GM23248 (cell line): ENCODE measurements at places on chromosomes 11 and 22.

DNA sequence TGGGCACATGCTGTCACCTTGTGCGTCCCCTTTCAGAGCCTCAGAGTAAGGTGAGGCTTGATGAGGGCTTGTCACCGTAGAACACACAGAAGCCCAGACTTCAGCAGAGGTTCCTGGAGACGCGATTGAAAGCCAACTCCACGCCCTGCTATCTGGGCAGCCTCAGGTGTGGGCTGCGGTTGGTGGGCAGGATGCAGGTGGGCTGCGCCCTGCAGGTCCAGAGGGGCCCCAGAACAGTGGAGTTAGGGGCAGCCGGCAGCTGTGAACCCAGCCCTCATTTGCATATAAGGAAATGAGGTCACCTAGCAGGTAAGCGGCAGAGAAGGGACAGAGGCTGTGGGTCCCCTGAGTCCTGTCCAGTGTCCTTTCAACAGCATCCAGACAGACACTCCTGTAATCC is 15.4 kb downstream of the PHLDA2 start:
- DNase-seq: no peak

GRCh38 chr11:121494355-121495099 is 41.8 kb upstream of the SORL1-AS1 start:
- no peak for DNase-seq

- no peak for DNase-seq
Measured at GRCh38 chr11:112465433-112466024, 204.9 kb upstream of the PLET1 start.

- DNase-seq: no peak
Measured at GRCh38 chr11:90171359-90171758, 36.9 kb downstream of the NAALAD2 start.

DNA sequence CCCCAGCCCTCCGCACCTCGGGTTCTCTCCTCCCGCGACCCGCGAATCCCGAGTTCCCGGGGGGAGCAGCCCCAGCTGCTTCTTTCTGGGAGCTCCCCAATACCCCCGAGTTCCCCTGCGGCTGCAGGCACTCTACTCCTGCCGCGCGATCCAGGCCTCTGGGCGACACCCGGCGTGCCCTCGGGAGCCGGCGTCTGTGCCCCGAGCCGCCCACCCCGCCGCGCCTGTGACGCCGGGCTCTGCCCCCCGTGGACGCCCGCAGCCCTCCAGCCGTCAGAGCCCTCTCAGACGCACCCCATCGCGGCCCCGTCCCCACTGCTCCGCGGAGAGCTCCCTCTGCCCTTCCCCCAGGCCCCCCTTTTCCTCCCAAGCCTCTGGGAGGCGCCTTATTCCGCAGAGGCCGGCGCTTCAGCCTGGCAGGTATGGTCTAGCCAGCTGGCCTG is 422 bp downstream of the GLB1L2 start:
- DNase-seq: no peak

- peak; percentile 28 for DNase-seq
Measured at GRCh38 chr11:114821621-114822412, 143.5 kb downstream of the NXPE2 start.

- DNase-seq: no peak
Measured at GRCh38 chr22:29171721-29172120, 34.0 kb upstream of the EMID1 start.

- DNase-seq: peak; percentile 76
Measured at GRCh38 chr11:69157156-69157821, 1.6 kb downstream of the SMIM38 start.

- no peak for DNase-seq
Measured at GRCh38 chr22:24459911-24460310, 32.5 kb downstream of the ADORA2A start.

DNA sequence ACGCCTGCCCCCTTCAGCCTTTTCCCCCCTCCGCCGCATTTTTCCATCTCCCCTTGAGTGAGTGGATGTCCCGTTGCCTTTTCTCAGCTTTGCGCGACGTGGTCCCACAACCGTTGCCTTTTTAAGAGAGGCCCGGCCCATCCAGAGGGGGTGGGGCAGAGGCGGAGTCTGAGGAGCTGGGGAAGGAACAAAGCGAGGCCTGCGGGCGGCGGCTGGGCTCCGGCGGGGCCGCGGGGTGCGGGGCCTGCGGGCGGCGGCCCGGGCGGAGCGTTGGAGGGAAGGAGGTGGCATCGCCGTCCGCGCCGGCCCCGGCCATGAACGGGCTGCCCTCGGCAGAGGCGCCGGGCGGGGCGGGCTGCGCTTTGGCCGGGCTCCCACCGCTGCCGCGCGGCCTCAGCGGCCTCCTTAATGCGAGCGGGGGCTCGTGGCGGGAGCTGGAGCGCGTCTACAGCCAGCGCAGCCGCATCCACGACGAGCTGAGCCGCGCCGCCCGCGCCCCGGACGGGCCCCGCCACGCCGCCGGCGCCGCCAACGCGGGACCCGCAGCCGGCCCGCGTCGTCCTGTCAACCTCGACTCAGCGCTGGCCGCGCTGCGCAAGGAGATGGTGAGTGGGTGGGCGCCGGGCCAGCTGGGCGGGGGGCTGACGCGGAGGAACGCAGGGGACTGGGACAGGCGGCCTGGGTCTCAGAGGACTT is at the start of gene FAM89B:
Gene FAM89B, plus strand, starts transcription at position 183 of the 696 bp plus-strand sequence. Its CDS starts 132 bp downstream, at position 315.
- DNase-seq: peak; percentile 90

DNA sequence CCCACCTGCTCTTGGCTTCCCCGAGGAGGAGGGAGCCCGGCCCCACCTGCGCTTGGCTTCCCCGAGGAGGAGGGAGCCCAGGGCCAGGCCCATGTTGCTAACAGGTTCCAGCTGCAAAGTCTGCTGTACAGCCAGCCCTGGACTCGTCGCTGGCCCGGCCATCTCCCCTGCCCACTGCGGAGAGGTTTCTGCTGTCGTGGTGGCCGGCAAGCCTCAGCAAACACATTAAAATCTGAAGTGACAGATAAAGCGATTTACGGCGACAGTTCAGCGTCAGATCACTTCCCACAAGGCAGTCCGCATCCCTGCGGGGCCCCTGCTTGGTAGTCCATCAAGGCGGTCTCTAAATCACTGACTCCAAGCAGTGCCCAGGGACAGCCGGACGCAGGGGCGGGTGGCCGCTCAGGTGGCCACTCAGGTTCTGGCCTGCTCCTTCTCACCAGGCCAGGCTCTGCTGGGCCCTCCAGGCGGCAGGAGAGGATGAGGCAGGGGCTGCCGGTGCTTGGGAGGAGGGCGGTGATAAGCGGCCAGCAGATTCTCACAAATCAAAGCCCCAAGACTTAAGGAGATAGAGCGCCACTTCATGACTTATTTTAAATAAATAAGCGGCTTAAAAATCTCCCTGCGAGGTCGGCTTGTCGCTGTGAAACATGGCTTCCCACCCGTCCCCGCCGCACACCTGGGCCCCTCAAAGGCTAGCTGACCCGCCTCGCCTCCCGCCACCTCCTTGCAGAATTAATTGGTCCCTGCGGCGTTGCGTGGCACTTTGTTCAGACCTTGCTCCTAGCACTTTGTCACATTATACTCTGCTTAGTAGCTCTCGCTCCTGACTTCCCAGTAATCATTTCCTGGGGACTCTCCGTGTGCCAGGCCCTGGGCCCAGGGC is 21.1 kb downstream of the MACROD1 start:
- DNase-seq: no peak

DNA sequence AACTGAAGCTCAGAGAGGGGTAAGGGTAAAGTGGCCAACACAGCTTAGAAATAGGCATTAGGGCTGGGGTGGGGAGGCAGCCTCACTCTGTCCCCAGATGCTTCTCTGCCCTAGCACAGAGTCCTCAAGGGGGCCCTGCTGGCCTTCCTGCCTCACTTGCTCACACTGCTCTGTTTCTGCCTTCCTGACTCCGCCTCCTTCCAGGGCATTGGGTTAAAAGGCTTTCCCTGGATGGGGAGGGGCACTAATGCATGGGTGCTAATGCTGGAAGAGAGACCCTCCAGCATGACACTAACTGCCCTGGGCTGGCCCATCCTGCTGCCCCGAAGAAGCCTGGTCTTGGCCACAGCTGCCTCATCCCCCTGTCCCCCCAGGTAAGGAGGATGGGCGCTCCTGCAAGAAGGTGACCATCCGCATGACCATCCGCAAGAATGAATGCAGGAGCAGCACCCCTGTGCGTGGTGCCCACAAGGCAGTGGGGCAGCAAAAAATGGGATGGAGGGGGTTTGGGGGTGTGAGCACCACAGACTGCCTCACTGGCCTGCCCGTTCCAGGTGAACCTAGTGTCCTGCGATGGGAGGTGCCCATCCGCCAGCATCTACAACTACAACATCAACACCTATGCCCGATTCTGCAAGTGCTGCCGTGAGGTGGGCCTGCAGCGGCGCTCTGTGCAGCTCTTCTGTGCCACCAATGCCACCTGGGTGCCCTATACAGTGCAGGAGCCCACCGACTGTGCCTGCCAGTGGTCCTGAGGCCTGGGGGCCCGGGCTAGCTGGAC is 74.0 kb upstream of the MYOD1 start:
- no peak for DNase-seq

GRCh38 chr11:122863704-122864326 is 18.7 kb upstream of the JHY start:
- peak; percentile 75 for DNase-seq

DNA sequence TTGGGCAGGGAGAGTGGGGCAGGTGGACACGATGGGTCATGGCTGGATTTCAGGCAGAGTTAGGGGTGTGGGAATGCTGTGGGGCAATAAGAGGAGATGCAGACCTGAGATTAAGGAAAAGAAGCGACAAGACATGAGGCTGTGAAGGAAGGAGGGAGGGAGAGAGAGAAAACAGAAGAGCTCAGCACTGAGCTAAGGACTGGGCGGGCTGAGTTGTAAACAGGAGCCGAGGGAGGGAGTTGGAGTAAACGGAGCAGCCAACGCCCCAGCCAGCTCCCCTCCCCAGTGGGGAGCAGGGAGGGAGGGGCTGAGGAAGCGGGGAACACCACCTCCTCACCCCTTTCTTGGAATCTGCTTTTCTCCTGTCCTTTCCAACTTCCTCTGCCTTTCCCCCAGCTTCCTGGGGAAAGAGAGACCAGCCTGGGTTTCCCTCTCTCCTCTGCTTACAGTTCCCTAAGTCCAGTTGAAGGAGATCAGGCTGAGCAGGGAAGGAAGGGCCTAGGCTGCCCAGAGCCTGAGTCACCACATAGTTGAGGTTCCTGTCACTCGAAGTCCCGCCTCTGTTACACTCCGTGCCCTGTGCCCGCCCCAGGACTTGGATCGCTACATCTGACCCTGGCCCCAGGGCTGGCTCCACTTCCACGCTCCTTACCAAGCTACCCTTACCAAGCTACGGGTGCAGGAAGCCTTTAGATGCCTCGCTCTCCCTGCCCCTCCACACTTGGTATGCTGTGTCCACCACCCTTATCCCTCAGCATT is 6.7 kb upstream of the AHNAK start:
- DNase-seq: peak; percentile 98

DNA sequence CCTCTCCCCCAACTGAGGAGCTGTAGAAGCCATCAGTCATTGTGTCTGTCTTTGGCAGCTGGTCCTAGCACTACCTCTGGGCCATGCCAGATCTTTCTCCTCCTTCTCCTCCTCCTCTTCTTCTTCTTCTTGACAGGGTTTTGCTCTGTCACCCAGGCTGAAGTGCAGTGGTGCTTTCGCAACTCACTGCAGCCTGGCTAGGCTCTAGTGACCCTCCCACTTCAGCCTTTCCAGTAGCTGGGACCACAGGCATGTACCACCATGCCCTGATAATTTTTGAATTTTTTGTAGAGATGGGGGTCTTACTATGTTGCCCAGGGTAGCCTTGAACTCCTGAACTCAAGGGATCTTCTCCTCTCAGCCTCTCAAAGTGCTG is 50.1 kb upstream of the SHANK2 start:
- DNase-seq: no peak

- DNase-seq: peak; percentile 89
Measured at GRCh38 chr22:35627267-35628041, 10.3 kb upstream of the MB start.

DNA sequence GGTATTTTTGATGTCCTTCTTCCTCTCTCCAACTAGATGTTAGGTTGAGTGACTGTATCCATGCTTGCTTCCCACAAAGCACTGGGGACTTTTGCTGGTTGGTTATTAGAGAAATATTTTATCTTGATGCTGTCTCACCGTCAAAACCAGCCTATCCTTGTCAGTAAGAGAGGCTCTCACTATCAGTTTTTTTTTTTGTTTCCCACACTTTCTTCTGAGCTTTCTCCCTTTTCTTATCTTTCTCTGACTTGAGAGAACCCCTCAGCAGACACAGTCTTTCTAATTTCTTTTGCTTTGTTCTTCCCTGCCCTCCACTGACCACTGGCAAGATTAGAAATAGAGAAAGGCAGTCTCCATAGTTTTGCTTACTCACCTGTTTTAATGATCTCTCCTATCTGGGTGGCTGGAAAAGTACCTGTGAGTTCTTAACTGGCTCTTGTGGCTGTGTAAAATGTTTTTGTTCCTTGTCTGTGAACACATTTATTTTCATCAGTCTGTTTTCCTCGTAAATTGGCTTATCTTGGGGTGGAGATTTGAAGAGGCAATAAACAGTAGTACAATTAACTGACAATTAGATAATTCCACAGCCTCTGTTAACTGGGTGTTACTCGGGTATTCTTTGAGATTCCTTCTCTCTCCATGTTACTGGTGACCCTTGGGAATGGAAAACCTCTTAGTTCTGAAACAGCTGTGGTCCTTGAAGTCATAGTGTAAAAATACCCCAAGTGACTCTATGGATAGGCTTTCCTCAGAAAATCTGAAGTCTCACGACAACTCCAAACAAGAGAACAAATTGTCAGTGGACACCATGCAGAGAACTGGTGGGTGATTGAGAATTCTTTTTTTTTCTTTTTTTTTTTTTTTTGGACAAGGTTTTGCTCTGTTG is at the start of gene NXPE1:
Gene NXPE1, minus strand, starts transcription at position 457 of the 886 bp plus-strand sequence. CDS start 8,680 bp downstream, outside the sequence.
- DNase-seq: no peak

GRCh38 chr22:19942157-19943081 is 801 bp upstream of the TXNRD2 start:
- peak; percentile 82 for DNase-seq

DNA sequence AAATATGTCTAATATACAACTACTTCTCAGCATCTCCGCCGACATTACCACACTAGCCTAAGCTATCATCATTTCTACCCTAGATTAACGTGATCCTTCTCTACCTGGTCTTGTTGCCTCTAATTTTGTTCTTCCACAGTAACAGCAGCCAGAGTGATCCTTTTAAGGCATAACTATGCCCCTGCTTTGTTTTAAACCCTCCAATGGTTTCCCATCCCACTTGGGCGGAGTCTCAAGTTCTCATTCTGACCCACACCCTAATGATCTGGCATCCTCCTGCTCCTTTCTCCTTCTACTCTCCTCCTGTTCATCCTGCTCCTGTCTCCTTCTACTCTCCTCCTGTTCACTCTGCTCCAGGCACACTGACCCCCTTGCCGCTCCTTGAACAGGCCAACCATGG is 31.9 kb upstream of the POU2AF1 start:
- DNase-seq: no peak

- peak; percentile 8 for DNase-seq
Measured at GRCh38 chr11:79081471-79082031, 359.3 kb downstream of the TENM4 start.

DNA sequence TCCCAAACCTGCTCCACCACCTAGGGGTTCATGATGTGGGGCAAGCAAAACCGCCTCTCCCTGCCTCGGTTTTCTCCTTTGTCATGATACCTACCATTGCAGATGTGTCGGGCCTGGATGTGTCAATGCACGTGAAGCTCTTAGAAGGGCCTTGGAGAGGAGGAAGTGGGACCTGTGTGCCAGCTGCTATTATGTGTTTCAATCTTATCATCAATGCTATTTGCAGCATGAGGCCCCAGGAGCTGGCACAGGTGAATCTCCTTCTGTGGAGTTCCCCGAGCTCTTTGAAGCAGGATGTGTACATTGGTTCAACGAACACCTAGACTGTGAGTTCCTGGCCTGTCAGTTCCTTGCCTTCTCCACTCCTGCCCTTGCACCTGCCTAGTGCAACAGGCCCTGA is 331.6 kb downstream of the CTTN start:
- DNase-seq: no peak

- peak; percentile 23 for DNase-seq
Measured at GRCh38 chr11:113106507-113106906, 145.3 kb downstream of the NCAM1 start.

- no peak for DNase-seq
Measured at GRCh38 chr11:2779981-2780849, 80.4 kb upstream of the KCNQ1OT1 start.
